ENCODE measurements at places on chromosomes 12 and 14. TPM values are rescaled to one million over a fixed set of nuclear protein-coding genes. Genes with fewer than 3 reads are reported as not detected.

The TCL1A gene
- not detected for total RNA-seq

The DHRS2 gene
- total RNA-seq: 1.2 TPM

GRCh38 chr14:81408595-81408994 lies 8.5 kb upstream of the STON2 start:
- H3K27ac ChIP-seq: no peak overlapping the region
- no peak for DNase-seq
- no peak overlapping the region for H3K4me3 ChIP-seq
- no peaks in the 10 kb centered on the region for H3K27me3 ChIP-seq
- no peaks in the 10 kb centered on the region for H3K4me1 ChIP-seq
- no peaks in the 10 kb centered on the region for H3K36me3 ChIP-seq

The ATF7IP gene
- 47.1 TPM for total RNA-seq

DNA sequence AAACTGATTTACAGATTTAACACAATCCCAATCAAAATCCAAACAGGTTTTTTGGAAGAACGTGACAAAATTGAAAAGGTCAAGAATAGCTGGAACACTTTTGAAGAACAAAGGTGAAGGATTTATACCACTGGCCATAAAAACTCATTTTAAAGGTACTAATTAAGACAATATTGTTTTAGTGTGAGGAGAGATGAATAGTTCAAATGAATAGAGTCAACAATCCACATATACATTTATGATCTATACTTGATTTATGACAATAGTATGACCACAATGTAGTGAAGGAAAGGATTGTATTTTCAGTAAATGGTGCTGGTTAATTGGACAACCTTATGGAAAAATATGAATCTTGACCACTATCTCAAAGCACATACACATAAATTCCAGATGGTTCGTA lies 29.3 kb downstream of the CCDC175 start:
- no peaks in the 10 kb centered on the region for H3K36me3 ChIP-seq
- no peaks in the 10 kb centered on the region for H3K27me3 ChIP-seq
- no peak overlapping the region for H3K27ac ChIP-seq
- no peak for DNase-seq
- H3K4me3 ChIP-seq: no peak overlapping the region

All from prostate gland (tissue), 2 donors.